ENCODE measurements at places on chromosomes 3 and 15. TPM values are rescaled to one million over a fixed set of nuclear protein-coding genes. Genes with fewer than 3 reads are reported as not detected.

CHRD gene
- total RNA-seq, result 0.29 TPM

CYP11A1 gene
- not detected for total RNA-seq

EFHB gene
- total RNA-seq, result 0.63 TPM

STRIT1 gene
- not detected for total RNA-seq

BCHE gene
- 1.2 TPM for total RNA-seq

TFRC gene
- 59.5 TPM for total RNA-seq

NPTN gene
- total RNA-seq, result 219 TPM

MCTP2 gene
- total RNA-seq, result not detected

GP9 gene
- not detected for total RNA-seq

GABPB1 gene
- total RNA-seq, result 30.2 TPM

EPB42 gene
- total RNA-seq, result not detected

AP3B2 gene
- total RNA-seq, result 0.49 TPM

CHST2 gene
- total RNA-seq, result 0.81 TPM

ZMAT3 gene
- 6.3 TPM for total RNA-seq

GOLGA8N gene
- total RNA-seq, result 1.3 TPM

MBD4 gene
- 24.1 TPM for total RNA-seq

FSD2 gene
- not detected for total RNA-seq

RBP2 gene
- not detected for total RNA-seq

CCRL2 gene
- total RNA-seq, result 0.12 TPM

CTXN2 gene
- total RNA-seq, result not detected

CACNA1D gene
- total RNA-seq, result 0.49 TPM

SSUH2 gene
- 0.65 TPM for total RNA-seq

RBPMS2 gene
- total RNA-seq, result 9.5 TPM

PRSS50 gene
- total RNA-seq, result not detected

CHRM5 gene
- total RNA-seq, result not detected

SERPINI2 gene
- total RNA-seq, result not detected

GOLGA8G gene
- not detected for total RNA-seq

PTH1R gene
- total RNA-seq, result 0.51 TPM

ZNF80 gene
- not detected for total RNA-seq

CP gene
- 5.3 TPM for total RNA-seq

IFRD2 gene
- total RNA-seq, result 92.6 TPM

PARP6 gene
- total RNA-seq, result 46.6 TPM

CCR5 gene
- not detected for total RNA-seq

IGF1R gene
- total RNA-seq, result 53.0 TPM

SCAANT1 gene
- total RNA-seq, result not detected

KBTBD13 gene
- total RNA-seq, result not detected

CAMP gene
- total RNA-seq, result not detected

RASA2 gene
- 8.8 TPM for total RNA-seq

SRP14 gene
- total RNA-seq, result 312 TPM

APOD gene
- 0.82 TPM for total RNA-seq

KNG1 gene
- total RNA-seq, result not detected

HCN4 gene
- 0.35 TPM for total RNA-seq

CTXND1 gene
- 0.02 TPM for total RNA-seq

IP6K1 gene
- 22.8 TPM for total RNA-seq

RBMS3 gene
- 0.58 TPM for total RNA-seq

CHL1 gene
- not detected for total RNA-seq

PLAAT1 gene
- total RNA-seq, result not detected

INAFM2 gene
- total RNA-seq, result 6.8 TPM

NANOGP8 gene
- total RNA-seq, result not detected

CLSTN2 gene
- total RNA-seq, result 0.05 TPM

CLDN18 gene
- not detected for total RNA-seq

IQCH gene
- total RNA-seq, result 3.5 TPM

RSL24D1 gene
- 116 TPM for total RNA-seq

CCDC191 gene
- 1.7 TPM for total RNA-seq

Measured in A549 treated with RU486 at 1 μM for 4 hours (cell line).